ENCODE measurements at places on chromosomes 5 and 9.
A peak's percentile ranks its signal among the peaks of the same experiment; 100 is the strongest.

DNA sequence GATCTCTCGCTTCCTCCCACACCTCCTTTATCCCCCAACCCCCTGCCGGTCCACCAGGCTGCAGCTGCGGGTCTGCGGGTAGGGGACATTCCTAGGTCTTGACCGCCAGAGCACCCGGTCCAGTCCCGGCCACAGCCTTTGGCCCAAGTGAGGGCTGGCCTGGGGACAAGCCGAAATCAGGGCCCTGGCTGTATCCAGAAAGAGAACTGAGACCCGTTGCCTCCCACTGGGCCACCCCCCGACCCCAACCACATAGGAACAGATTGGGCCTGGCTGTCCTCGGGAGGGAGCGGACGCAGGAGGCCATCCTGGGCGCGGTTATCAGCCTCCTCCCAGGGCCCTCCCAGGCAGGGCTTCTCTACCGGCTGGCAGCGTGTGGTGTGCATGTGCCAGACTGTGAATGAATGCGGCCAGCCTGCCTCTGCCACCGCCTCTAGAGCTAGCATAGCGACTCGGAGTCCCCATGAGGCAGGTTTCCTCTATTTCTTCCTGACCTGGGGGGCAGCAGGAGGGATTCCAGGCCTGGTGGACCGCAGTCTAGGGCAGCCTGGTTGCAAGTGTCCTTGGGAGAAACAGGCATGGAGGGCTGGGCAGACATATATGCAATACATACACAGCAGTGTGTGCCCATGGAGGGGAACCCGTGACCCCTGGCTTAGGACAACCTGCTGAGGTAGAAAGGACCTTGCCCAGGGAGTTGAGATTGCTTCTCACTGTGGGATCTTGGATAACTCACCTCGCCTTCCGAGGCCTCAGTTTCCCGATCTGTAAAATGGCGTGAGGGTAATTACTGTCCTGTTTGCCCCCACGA, 1.2 kb downstream of the N4BP3 start:
- peak; percentile 33 for DNase-seq

DNA sequence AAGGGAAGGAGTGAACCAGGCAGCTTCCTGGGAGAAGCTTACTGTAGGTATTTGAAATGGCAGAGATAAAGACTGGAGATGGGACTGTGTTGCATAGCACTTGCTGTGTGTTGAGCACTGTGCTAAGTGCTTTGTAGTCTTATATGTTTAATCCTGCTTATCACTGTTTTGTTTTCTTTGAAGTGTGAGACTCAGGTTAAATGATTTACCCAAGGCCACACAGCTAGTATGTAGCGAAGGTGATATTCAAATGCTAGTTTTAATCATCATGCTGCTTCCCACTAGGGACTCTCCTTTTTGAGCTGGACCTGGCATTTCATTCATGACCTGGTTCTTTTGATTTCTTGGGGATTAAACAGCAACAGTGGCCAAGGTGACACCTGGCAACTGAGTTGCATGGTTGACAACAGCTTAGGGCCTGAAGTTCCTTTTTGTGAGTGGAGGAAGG, 35.3 kb upstream of the SPRY4 start:
- no peak for DNase-seq

DNA sequence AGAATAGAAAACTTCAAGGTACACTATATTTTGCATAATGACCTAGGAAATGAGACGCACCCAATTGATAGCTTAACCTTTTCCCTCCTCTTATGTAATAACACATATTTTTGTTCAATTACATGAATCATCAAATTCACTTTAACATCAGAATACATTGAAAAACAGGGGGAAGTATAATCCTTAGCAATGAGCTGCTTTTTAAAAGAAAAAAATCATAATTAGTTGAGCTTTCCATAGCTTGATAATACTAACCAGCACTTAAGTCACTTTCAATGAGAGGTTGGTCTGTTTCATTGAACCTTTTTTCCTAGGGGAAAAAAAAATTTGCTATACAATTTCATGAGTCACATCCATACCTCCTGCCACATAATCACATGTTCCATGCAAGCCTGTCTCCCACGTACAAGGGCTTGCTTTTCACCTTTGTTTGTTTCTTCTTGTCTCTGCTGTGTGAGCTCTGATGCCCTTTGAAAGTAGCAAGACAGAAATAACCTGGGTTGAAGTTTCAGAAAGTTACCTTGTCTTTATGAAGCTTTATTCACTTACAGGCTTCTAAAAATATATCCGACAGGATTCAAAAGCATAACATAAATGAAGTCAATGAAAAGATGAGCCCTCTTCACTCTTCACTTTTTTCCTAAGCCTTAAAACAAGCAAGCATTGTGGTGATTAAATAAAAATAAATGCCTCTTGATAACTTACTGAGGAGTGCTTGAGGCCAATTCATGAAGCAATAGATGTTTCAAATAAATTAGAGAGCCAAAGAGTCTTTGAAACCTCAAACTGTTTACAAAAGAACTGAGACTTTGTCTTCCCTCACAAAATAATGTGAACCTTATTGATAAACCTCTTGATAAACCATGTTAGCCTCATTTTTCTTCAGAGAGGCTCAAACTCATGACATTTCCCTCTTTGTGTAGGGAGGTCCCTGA, 108.5 kb downstream of the FEM1C start:
- no peak for DNase-seq

- no peak for DNase-seq
Observed at GRCh38 chr9:128141604-128142003, 7.6 kb upstream of the LCN2 start.

- no peak for DNase-seq
Observed at GRCh38 chr5:145915970-145916638, 20.3 kb upstream of the SH3RF2 start.

DNA sequence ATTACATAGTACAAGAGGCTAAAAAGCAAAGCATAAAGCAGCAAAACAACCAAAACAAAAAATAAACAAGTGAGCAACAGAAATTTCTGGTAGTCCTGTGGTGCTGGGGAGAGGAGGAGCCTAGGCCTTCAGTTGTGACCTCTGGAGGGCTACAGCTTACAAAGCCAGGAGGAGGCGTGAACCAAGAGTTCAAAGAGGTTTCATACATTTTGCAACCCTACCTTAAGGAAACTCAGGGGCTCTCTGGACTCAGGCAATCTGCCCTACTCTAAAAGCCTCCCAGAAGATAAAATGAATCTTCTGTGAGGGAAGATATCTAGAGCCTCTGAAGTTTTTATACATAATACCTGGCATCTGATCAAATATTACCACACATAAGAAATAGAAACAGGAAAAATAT, 187.4 kb downstream of the AGTPBP1 start:
- no peak for DNase-seq

GRCh38 chr9:124835026-124835557, 18.2 kb upstream of the WDR38 start:
- DNase-seq = no peak

DNA sequence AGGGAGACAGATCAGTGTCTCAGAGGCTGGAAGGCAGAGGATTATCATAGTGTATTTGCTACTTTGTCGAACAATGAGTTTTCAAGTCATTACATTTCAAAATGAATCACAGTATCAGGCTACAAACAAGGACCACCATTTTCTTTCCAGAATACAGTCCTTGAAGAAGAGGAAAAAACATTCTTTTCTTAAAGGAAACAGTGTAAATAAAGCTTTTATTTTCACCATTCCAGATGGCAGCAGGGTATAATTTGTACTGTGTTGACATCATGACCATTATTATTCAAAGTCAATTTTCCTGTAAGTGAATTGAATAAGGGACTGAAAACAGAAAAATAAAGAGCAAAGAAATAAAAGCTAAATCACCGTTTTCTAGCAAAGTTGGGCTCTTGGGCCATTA, 737.3 kb upstream of the DMAC1 start:
- no peak for DNase-seq

DNA sequence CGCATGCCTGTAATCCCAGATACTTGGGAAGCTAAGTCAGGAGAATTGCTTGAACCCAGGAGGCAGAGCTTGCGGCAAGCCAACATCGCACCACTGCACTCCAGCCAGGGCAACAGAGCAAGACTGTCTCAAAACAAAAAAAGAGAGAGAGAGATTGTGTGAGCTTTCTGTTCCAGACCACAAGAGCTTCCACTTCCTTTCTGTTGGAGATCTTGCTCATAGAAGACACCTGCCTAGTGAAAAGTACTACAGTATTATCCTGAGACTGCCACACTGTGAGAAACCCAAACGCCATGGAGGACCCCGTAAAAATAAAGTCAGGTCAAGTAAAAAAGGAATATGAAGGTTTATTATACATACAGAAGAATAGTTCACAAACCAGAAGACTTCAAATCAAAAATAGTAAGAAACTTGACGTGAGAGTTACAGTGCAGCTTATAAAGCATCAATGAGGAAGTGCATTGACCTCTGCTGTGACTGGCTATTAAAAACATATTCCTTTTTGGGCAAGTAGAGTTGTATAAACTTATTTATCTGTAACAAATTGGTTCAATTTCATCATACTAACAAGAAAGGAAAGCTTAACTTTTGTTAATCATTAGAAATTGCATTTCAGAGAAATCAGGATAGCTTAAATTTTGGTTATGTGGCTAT, 4.3 kb upstream of the EMB start:
- DNase-seq = no peak

DNA sequence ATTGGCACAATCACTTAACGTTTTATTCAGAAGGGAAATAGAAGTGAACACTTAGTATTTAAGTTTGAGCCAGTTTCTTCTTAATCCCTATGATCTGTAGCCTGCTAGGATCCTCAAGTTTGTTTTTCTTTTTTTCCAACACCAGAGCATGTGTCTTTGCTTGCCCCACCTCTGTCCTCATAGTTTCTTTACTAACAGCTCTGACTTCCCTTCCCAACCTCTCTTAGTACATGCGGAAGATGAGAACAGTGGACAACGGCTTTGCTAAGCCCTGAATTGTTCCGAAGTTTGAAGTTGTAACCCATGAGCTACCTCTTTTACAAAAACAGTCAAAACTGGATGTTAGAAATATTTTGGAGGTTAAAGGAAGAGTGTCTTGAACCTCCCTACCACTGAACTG, 61.7 kb upstream of the TAF11L2 start:
- DNase-seq = no peak

- no peak for DNase-seq
Observed at GRCh38 chr9:84152204-84152603, 171.6 kb downstream of the RMI1 start.

DNA sequence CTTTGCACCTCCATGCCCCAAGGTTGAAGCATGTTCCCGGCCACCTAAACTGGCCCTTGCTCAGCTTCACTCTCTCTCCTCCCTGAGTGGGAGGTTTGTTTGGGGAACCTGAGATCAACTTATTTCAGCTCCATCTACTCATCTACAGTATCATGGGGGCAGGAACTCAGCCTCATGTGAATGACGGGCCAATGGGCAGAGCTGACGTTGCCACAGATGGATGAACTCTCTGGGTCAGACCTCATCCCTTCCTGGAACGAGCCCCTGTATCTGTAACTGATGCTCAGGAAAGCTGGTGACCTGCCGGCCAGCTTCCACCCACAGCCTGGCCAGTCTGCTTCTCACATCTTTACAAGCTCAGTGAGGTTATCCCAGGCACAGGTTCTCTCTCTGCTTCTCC, 369.6 kb downstream of the IRX2 start:
- DNase-seq = no peak

- no peak for DNase-seq
Observed at GRCh38 chr5:171249460-171249859, 59.6 kb upstream of the TLX3 start.

DNA sequence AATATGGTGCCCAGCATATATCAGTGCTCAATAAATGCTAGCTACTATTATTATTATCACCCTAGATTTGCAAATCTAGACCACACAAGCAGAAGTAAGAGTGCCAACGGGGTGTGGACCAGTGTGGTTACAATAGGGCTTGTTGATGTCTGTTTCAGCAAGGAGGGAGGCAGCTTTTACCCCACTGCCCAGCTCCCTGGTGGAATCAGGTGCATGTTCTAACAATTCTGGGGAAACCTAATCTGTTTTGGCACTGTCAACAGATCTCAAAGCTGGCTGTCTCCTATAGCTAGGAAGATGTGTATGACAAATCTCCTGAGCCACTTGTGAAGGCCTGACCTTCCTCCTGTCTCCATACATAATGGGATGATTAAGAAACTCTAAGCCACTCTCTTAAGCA, 5.7 kb downstream of the TGFBI start:
- DNase-seq = no peak

DNA sequence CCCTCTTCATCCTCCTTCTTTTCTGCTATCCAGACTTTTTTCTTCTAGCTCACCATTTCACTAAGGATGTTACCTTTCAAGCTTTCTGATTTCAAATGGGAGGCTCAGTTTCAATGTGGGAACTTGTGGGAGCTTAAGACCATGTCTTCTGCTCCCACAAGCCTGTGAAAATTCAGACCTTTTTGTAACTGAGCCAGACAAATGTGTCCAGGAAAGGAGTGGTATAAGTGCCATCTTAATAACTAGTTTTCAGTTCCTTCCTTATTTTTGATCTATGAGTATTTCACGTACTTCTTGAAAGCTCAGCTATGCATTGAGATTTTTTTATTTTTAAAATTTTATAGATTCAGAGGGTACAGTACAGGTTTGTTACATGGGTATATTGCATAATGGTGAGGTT, 4.6 kb upstream of the ERCC6L2 start:
- no peak for DNase-seq

- DNase-seq = no peak
Observed at GRCh38 chr5:38672059-38672788, 115.8 kb upstream of the LIFR start.

DNA sequence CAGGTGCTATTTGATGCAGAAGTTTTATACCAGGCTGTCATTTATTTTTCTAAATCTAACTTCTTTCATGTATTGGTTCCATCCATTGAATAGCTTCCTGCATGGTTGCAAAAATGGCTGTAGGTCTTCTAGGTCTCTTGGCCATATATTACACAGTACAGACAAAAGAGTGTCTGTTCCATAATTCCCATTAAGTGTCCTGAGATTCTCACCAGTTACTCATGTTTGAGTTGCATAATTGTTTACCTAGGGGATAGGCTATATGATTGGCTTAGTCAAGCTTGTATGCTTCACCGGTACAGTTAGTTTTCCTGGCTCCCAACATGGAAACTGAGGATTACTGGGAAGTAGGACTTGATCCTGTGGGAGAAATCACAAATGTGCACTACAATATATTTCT, 399.4 kb upstream of the NUDT12 start:
- DNase-seq = no peak

- no peak for DNase-seq
Observed at GRCh38 chr5:37565062-37565670, 186.0 kb downstream of the WDR70 start.

- no peak for DNase-seq
Observed at GRCh38 chr5:128014578-128014977, 69.0 kb upstream of the SLC12A2 start.

- DNase-seq = no peak
Observed at GRCh38 chr5:109743041-109743531, 53.4 kb downstream of the MAN2A1 start.

GRCh38 chr5:81147886-81148571, 85.1 kb upstream of the CKMT2 start:
- DNase-seq = no peak

DNA sequence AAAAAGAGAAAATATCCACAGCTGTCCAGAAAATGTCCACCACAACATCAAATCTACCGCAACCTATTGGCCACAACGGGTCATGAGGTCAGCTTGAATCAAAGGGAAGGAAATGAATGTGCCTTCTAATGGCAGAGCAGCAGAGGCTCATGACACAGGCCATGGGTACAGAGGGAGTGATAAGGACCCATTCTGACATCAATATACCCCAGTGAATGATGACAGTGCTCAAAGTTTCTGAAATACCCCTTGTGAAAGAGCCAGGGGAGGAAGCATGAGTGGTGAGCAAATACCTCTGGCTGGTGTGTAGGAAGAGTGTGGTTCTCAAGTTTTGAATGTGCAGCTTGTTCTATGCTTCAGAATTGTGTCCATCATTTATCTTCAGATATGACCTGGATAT, 348.2 kb downstream of the IRX1 start:
- DNase-seq = no peak

- DNase-seq = no peak
Observed at GRCh38 chr5:159362220-159362619, 31.9 kb upstream of the IL12B start.

All from stimulated activated CD8-positive, alpha-beta memory T cell treated with anti-CD3 and anti-CD28 coated beads, Interleukin-7, amount 100 ng/mL, for 1 hour (primary cell).